Inflammatory macrophage (primary cell): ENCODE measurements at places on chromosomes 11 and 22.

- DNase-seq: no peak
Measured at GRCh38 chr11:121408830-121409229, 43.3 kb upstream of the SORL1 start.

DNA sequence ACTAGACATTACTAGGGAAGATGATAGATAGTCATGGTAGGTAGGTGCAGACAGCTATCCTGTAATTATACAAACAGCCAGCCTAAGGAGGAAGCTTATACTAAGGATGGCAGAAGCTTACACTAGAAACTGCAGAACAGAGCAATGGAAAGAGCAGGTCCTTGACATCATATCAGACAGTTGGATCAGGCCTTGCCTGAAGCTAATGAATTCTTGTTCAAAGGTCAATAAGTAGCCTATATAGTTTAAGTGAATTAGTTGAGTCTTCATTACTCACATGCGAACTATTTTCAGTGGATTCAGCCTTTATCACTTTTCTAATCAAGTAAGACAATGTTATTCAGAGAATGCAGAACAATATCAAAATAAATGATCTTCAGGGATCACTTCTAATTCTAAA is 22.3 kb upstream of the GRK3 start:
- DNase-seq: no peak

- DNase-seq: no peak
Measured at GRCh38 chr11:11389238-11389637, 36.2 kb upstream of the CSNK2A3 start.

DNA sequence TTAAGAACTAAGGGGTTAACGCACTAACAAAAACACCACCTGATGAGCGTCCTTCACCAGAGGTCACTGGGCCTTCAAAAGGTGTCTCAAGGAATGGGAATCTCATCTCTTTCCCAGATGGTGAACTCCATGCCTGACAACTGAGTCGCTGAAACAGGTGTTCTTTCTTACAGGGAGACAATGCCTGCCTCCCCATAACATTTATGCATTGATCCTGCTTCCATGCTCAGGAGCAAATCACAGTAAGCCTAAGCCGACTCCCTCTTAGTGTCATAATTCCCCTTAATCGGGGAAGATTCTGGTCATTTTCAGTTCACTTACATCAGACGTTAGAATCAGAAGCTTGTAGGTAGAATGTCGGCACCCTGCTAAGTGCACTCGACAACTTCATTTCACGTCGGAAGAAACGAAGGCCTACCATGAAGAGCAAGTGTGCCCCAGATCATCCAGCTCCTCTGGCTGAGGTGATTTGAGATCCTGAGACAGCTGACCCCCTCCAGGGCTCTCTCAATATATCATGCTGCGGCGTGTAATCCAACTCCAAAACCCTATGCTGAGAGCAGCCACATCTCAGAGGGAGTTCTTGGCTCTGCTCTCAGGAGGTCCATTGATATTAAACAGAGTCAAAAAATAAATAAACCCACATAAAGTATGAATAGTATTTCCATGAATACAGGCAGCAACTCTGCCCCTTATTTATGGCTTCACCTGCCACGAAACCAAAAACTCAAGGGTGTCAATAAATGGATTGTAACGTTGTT is 163.1 kb downstream of the LARGE1 start:
- DNase-seq: no peak

DNA sequence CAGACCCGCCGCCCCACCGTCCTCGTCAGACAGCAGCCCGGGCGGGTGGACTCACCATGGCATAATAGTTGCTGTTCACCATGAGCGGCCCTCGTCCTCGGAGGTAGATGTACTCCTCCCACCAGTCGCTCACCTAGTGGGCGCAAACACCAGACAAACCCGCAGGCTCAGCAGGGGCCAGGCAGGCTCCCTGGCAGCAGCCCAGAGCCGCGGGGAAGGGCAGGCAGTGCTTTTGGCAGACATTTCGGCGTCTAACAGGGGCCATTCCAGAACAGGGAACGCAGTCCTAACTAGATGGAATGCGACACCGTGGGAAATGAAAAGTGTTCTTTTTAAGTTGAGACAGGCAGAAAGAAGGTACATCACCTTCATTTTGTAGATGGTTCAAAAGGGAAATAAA is 44.9 kb downstream of the CPT1A start:
- DNase-seq: no peak

DNA sequence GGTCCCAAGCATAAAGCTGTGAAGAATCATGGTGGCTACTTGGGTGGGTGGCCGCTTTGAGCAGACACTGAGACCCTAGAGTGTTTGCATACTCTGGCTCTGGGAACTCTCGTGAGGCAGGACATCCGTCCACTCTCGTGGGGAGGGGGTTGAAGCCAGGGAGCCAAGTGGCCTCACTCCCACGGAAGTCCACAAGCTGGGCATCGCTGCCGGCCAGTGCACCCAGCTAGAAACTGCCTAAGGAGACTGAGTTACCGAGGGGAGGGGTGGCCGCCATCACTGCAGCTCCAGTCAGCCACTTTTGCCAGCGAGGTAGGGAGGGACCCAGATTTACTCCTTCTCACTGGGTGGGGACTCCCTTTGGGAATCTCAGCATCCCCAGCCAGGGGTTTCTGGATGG is 20.5 kb downstream of the MRGPRX2 start:
- DNase-seq: no peak

DNA sequence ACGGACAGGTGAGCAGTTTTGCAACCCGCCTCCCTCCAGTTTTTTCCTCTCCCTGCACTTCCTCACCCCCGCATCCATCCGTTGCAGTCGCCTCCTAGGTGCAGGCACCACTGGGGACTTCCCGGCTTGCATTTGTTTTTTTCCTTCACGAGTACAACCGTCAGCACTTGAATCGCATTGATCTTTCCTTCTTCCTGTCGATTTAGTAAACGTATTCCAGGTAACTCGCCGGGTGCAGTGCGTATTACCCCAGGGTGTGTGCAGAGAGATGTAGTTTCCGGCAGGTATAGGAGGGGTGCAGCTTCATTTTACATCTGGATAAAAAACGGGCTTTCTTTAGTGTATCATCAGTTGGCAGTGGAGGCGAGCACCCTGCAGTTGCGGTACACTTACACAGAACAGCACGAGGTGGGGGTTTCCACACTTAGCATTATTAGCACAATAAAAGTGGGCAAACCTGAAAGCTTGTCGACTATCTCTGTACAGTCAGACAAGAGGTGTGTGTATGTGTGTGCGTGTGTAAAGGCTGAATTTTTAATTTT is at the start of gene SORL1-AS1:
SORL1-AS1 (minus strand) TSS at position 359 of the 542 bp plus-strand sequence.
- DNase-seq: no peak

- no peak for DNase-seq
Measured at GRCh38 chr11:35011389-35011788, 95.0 kb downstream of the PDHX start.

- no peak for DNase-seq
Measured at GRCh38 chr22:17523925-17524324, 39.4 kb upstream of the SLC25A18 start.

GRCh38 chr11:7257724-7258123 is 6.0 kb downstream of the SYT9 start:
- no peak for DNase-seq

GRCh38 chr22:37218399-37218770 is 6.1 kb upstream of the SSTR3 start:
- DNase-seq: no peak

- DNase-seq: peak; percentile 50
Measured at GRCh38 chr22:37416827-37417226, 10.5 kb downstream of the ELFN2 start.

GRCh38 chr11:64876229-64876750 is 2.1 kb downstream of the EHD1 start:
- no peak for DNase-seq

DNA sequence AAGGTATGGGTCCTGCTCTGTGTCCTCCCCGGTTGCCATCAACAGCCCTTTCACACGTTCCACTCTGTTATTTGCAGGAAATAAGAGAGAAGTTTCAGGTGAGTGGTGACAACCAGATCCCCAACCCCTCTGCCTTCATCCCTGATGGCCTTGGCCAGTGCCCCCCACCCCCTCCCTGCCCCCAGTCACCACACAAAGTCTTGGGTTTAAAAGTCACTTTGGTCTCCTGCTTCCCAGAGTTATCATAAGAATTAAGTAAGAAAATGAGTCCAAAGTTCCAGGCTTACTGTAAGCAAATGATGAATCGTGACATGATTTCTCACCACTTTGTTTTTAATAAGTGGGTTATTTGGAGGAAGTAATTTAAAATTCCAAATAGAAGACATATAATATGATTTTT is 9.2 kb upstream of the OAF start:
- no peak for DNase-seq

- DNase-seq: no peak
Measured at GRCh38 chr22:30104501-30105156, 24.4 kb downstream of the HORMAD2 start.

DNA sequence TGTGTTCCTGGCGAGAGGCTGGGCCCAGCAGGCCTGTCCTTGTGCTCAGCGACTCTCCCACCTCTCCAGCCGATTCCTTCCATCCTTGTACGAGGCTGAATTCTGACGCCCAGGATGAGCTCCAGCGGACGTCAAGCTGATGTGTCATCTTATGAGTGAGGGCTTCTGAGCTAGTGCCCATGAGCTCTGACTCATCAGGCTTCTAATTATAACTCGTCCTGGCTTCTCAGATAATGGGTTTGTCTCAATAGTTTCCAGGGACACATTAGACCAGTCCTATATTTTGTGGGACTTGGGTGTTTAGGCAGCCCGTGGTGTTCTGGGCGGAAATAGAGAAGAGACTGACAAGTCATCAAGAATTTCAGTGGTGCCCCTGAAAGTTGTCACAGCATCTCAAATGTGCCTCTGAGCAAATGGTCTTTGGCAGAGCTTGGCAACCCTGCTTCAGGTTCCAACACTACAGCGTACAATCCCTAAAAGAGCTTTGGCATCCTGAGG is 108.2 kb upstream of the CD44 start:
- DNase-seq: peak; percentile 92

- no peak for DNase-seq
Measured at GRCh38 chr11:13215149-13215548, 62.4 kb upstream of the BMAL1 start.

GRCh38 chr22:50547263-50547985 is 1.7 kb downstream of the KLHDC7B start:
- no peak for DNase-seq

- no peak for DNase-seq
Measured at GRCh38 chr22:32684148-32684821, 117.2 kb upstream of the TIMP3 start.

- DNase-seq: no peak
Measured at GRCh38 chr11:130389335-130389935, 39.0 kb downstream of the ADAMTS8 start.

GRCh38 chr11:2699185-2699530 is 636 bp downstream of the KCNQ1OT1 start:
- DNase-seq: peak; percentile 5

DNA sequence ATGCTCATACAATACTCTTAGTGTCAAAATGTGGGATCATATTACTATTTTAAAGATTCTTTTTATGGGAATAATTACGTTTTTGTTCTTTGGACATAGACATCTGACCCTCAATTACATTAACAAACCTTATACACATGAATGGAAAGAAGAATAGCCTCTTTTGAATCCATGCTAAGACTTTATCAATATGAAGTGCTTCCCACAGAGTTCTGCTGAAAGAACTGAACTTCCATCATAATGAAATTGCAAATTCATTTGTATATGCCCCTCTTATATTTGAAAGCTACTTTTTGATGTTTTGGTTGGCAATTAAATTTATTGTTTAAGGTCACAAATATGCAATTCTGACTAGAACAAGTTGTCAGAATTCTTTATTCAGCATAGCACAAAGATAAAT is 254.9 kb downstream of the TMEM135 start:
- DNase-seq: no peak
